M059J (cell line): ENCODE measurements at places on chromosomes 7 and 10. TPM values are rescaled to one million over a fixed set of nuclear protein-coding genes. Genes with fewer than 3 reads are reported as not detected.

The HELLS gene
- total RNA-seq: 52.8 and 95.2 TPM in 2 replicates

The DYNC1I1 gene
- total RNA-seq: 2.4 and 4.4 TPM in 2 replicates

The ADD3 gene
- total RNA-seq: 152 and 462 TPM in 2 replicates

The JMJD1C gene
- total RNA-seq: 27.5 and 32.1 TPM in 2 replicates

The CTAGE15 gene
- total RNA-seq: 0.27 TPM in 1 of 2 replicates, not detected in the other

The BRAT1 gene
- 18.8 and 39.0 TPM in 2 replicates for total RNA-seq

The GSTO1 gene
- total RNA-seq: 179 and 214 TPM in 2 replicates

The C10orf53 gene
- not detected in 2 replicates for total RNA-seq

The HNRNPA2B1 gene
- 183 and 328 TPM in 2 replicates for total RNA-seq

The KCND2 gene
- total RNA-seq: not detected in 2 replicates
